ENCODE measurements at places on chromosomes 6 and 20.

DNA sequence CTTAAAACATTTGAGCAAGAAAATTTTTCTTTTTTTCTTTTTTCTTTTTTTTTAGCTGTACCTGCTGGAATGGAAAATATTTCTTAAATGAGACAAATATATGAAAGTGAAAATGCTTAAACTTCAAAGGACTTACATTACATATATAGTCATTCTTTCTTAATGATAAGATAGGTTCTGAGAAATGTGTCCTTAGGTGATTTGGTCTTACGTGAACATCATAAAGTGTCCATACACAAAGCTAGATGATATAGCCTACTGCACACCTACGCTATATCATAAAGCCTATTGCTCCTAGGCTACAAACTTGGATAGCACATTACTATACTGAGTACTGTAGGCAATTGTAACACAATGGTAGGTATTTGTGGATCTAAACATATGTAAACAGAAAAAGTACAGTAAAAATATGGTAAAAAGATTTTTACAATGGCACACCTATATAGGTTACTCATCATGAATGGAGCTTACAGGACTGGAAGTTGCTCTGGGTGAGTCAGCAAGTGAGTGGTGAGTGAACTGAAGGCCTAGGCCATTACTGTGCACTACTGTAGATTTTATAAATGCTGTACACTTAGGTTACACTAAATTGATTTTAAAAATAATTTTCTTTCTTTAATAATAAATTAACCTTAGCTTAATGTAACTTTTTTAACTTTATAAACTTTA is 54.6 kb downstream of the RPP21 start:
- no peak for DNase-seq

DNA sequence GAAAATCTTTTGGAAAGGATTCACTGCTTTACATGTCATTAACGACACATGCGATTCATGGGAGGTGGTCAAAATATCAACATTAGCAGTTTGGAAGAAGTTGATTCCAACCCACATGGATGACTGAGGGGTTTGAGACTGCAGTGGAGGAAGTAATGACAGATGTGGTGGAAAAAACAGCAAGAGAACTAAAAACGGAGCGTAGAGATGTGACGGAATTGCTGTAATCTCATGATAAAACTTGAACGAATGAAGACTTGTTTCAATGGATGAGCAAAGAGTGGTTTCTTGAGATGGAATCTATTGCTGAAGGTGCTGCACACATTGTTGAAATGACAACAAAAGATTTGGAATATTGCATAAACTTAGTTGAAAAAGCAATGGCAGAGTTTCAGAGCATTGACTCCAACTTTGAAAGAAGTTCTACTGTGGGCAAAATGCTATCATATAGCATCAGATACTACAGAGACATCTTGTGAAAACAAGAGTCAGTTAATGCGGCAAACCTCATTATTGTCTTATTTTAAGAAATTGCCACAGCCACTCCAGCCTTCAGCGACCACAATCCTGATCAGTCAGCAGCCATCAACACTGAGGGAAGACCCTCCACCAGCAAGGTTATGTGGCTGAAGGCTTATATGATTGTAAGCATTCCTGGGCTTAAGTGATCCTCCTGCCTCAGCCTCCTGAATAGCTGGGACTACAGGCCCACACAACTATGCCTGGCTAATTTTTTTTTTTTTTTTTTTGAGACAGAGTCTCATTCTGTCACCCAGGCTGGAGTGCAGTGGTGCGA is 19.2 kb downstream of the SRSF3 start:
- DNase-seq = no peak

GRCh38 chr6:11479296-11479695 is 58.3 kb upstream of the TMEM170B start:
- no peak for DNase-seq

DNA sequence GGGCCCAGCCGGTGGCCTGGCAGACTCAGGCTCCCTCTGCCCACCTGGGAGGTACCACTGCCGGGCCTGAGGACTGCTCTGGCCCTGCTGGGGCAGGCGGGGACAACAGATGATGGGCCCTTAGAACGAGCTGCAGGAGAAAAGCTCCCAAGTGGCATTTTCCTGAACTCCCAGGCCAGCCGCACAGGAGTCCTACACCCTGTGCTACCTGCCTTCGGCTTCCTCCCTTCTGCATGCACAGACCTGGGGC is 41.3 kb downstream of the DSTN start:
- no peak for DNase-seq

- DNase-seq = no peak
Observed at GRCh38 chr6:138571181-138571580, 71.9 kb upstream of the NHSL1 start.

- peak; percentile 53 for DNase-seq
Observed at GRCh38 chr6:110180228-110181008, at the start of gene CDC40. Gene CDC40, plus strand, starts transcription at chr6:110180427. Its CDS starts 18 bp downstream, at chr6:110180445.

- no peak for DNase-seq
Observed at GRCh38 chr6:84249724-84250123, 22.3 kb upstream of the CEP162 start.

DNA sequence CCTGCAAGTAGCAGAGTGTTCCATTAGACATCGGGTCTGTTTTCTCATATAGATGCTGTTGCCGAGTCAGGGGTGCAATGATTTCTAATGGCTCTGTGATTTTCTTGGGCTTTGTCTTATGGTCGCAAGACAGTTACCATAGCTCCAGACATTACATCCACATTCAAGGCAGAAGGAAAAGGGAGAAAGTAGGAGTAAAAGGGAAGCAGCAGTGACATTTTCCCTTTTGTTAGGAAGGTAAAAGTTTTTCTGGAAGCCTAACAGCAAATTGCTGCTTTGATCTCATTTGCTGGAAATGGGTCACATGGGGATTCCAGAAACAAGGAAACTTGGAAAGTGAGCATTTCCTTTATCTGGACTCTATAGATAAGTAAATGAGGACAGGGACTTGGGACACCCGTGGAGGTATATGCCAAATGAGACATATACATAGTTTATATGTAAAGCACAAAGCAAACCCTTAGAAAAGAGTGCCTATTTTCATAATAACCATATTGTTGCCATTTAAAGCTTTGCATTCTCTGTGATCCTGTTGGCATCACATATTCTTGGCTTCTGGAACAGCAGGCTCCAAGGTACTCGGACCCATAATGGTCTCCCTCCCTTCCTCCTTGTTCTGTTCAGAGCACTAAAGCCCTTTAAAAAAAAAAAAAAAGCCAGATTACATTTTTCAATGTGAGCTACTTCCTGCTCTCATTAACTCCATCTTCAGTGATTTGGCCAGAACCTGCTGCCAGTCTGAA is at the start of gene C20orf202:
Gene C20orf202, plus strand, starts transcription at position 693 of the 743 bp plus-strand sequence. CDS start 132 bp downstream, outside the sequence.
- no peak for DNase-seq

DNA sequence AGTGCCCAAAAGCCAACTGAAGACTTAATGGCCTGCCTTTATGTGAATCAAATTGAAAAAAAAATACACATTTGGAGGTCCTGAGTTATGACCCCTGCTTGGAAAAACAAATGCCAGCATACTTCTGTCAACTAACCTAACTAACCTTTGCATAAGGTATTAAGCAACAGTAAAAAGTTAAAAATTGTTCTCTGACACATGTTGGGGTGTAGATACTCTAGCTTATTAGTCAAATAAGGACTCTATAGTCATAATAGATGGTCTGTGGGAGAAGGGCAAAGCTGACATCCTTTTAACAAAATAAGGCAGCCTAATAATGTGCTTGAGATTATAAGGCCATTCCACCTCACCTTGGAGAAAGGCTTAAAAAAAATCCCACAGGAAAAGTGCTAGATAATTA is 140.5 kb downstream of the HIVEP2 start:
- DNase-seq = no peak

GRCh38 chr6:28442586-28442985 is 705 bp downstream of the ZSCAN23 start:
- no peak for DNase-seq

DNA sequence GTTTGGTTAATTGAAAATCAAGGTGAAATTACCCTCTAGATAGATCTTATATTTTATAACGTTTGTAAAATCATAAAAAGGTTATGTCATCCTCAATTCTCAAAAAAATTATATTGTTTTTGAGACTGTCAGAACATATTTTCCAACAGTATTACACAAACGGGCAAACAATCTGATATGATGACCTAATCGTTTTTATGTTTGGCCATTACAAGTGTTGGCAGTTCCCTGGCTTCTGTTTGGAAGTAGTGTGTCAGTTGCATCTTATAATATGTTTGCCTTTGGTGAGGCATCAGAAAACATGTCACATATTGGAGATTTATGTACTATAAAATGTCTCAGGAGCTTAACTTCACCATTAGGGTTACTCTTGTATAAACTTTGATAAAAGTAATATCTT is 308.1 kb upstream of the EPHA7 start:
- no peak for DNase-seq

DNA sequence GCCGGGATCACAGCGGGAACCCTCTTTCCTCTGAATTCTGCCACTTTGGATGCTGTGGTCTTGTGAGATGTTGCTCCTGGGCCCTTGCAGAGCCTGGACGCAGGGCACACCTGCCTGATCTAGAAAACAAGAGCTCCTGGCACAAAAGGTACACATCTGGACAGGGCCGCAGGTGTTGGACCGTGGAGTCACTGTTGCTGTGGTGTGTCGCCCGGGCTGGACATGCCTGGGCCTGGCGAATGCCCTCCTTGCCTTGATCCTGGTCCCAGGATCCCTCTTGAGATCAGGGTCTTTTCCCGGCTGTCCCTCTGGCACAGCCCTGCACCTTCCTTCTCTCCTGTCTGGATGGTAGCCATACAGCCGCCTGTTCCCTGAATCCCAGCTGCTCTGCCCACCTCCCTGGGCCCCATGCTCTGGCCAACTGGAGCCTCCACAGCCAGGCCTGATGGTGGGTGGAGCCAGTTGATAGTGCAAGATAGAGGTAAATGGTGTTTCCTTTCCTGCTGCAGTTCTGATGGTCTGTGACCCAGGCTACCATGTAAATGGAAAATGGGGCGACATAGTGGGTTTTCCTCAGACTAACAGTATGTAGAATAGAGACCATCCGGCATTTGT is 5.0 kb downstream of the FOXP4 start:
- DNase-seq = no peak

- no peak for DNase-seq
Observed at GRCh38 chr20:39878809-39879208, 810.2 kb downstream of the MAFB start.

DNA sequence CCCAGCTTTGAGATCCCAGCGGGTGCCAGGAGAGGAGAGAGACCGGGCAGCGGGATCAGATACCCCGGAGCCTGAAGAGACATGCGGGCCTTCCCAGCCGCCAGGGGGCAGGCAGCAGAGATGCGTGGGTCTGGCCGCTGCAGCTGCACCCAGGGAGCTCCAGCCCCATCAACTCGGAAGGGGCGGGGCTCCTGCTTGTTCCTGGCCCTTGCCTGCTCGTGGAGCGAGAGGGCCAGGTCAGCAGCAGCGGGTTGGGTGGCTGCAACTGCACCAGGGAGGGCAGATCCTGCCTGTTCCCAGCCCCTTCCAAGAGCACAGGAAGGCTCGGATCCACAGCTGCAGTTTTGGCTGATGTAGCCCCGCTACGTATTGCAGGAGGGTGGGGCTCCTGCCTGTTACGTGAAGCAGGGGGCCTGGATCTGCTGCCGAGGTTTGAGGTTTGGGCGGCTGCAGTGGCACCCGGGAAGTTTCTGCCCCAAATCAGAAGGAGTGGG is 532.8 kb downstream of the RFPL4B start:
- no peak for DNase-seq

GRCh38 chr6:53918854-53919510 is 124.2 kb downstream of the LRRC1 start:
- DNase-seq = no peak

GRCh38 chr6:139446138-139446715 is 71.8 kb upstream of the CITED2 start:
- no peak for DNase-seq
